Psoas muscle (tissue), 8 donors: ENCODE measurements at places on chromosomes 6 and 20. TPM values are rescaled to one million over a fixed set of nuclear protein-coding genes. Genes with fewer than 3 reads are reported as not detected.

PPP1R3G gene
- total RNA-seq = 0.10 TPM

BTNL2 gene
- not detected for total RNA-seq

TNFRSF6B gene
- total RNA-seq = 1.6 TPM

DNA sequence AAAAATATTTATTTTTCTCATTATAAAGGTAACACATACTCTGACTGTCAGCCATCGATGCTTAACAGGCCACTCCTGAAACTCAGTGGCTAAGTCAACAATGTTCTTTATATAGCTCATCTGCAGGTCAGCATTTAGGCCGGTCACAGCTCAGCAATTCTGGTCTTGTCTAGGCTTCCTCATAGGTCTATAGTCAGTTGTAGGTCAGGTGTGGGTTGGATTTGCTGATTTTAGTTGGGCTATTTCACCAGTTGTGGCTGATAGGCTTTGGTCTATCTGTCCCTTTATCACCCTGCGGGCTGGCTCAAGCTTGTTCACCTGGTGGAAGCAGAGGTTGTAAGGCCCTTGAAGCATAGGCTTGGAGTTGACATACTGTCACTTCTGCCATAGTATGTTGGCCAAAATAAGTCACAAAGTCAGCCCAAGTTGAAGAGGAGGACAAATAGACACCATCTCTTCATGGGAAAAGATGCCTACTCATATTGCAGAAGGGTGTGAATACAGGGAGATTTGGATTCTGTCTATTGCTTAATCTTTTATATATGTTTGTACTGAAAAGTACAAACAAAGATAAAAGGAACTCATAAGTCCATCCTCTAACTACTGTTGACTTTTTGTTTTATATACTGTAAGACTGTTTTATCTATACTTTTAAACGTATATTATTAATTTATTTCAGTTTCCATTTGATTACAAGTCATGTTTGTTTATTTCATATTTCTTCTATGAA is 75.0 kb downstream of the BCKDHB start:
- no peak for DNase-seq

DNA sequence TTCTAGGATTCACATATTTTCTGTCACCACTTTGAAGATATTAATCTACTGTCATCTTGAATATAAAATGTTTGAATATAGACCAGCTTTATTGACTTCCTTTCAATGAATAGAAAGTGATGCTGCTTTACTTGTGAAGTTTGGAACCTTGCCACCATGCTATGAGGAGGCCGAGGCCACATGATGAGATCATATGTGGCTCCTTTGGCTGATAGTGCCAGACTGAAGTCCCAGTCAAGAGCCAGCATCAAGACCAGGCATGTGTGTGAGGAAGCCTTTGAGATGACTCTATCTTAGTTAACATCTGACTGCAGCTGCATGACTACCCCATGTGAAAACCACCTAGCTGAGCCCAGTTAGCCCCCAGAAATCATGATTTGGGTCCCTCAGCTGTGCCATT is 169.5 kb downstream of the OTOR start:
- DNase-seq = no peak

- DNase-seq = no peak
Measured at GRCh38 chr20:51566594-51566993, 24.1 kb upstream of the NFATC2 start.

GRCh38 chr6:42973926-42974325 is 5.1 kb downstream of the PEX6 start:
- no peak for DNase-seq

DNA sequence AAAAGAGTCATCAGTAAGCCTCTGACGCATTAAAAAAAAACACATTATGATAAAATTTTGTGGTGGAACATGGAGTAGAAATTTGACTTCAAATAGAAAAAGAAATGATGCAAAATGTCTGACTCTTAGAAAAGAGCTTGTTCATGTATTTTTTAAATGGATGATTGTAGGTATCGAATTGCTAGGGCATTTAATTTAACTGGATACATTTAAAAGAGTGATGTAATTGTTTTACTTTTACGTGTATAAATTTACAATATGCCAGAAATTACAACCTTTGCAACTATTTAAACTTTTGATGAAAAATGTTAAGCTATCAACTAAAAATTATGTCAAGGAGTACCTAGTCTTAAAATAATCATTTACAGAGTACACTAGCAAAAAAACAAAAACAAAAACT is 4.5 kb upstream of the SDC4 start:
- DNase-seq = no peak

DNA sequence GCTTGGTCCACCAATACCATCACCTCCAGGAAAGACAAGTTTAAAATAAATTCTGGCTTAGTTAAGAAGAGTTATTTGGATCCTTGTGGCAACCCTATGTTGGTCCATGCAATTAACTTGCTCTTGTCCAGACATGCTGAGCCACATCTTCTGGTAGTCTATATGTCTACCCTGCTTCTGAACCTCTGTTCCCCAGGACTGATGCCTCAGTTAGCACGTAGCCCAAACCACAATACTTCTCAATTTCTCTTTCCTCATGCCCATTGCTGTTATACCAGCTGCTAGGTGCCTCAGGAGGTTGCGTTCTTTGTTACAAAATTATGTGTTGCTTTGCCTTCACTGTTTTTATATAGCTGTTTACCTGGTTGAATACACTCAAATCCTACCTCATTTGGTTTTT is 116.4 kb upstream of the KCNQ5 start:
- DNase-seq = no peak

DNA sequence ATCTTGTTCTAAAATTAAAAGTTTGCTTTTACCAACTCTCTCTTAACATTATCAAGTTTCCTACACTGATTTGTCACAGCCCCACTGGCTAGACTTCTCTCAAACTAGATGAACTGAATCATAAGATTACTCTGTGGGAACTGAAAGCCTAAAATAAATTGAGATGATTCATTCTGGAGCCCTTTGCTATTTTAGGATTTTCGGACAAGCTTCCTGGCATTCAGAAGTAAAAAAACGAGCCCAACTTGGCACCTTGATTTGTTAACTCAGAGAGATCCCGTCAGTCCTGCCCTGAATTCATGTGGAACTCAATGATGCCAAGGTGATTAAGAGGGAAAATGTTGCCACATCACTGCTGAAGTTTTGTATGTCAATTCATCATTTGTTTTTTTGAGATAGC is 122.0 kb upstream of the NRSN1 start:
- DNase-seq = no peak

DNA sequence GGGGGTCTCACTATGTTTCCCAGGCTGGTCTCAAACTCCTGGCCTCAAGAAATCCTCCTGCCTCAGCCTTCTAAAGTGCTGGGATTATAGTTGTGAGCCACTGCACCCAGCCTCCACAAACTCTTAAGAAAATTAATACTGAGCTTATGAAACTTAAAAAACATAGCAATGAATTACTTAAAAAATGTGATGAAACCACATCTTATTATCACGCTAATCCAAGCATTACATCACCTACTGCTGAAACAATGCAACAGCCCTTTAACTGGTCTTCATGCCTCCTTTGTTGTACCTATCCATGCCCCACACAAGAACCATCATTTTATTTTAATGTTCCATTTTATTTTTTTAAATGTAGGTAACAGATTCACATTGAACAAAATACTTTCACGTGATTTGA is 24.9 kb downstream of the SESN1 start:
- no peak for DNase-seq

- no peak for DNase-seq
Measured at GRCh38 chr6:163127587-163127986, 286.9 kb upstream of the QKI start.

GRCh38 chr20:41304424-41305079 is 13.0 kb downstream of the ZHX3 start:
- no peak for DNase-seq

DNA sequence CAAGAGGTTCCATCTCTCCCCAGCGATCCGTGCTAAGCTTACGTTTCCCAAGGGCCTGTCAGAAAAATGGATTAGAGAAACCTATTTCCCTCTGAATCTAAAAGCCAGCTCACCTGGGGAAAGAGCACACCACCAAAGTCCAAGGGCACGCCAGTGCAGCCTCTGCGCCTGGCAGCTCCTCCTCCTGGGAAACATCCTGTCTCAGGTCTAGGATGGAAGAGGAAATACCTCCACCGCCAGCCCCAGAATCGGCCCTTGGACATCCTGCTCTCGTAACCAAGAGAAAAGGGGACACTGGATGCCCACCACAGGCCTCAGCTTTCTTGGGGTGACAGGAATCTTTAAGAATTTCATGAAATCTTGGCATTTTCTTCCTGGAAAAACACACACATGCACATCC is 18.7 kb downstream of the RAMACL start:
- DNase-seq = no peak

DNA sequence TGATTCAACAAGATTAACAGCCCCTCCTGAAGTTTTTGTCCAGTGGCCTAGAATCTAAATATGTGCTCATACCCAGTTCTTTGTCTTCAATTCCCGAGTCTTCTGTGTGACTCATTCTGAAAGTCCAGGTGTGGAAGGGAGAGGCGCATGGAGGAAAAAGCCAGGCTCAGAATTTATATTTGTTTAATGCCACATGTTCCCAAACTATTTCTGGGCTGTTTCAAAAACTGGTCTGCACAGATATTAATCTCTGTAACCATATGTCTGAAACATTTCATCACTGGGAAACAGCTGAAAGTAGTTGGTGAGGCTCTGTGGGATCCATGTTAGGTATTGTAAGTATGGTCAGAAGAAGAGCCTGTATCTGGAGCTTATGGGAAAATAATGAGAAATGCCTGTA is 266.0 kb downstream of the PAX1 start:
- no peak for DNase-seq

DNA sequence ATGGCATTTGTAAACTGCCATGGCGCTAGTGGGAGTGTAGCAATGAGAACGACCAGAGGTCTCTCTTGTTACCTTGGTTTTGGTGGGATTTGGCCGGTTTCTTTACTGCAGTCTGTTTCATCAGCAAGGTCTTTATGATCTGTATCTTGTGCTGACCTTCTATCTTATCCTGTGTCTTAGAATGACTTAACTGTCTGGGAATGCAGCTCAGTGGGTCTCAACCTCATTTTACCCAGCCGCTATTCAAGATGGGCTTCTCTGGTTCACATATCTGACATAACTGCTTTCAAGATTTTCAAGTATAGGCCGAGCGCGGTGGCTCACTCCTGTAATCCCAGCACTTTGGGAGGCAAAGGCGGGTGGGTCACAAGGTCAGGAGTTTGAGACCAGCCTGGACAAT is 1.9 kb upstream of the SFT2D1 start:
- DNase-seq = no peak

GRCh38 chr6:139402876-139403386 is 28.5 kb upstream of the CITED2 start:
- no peak for DNase-seq

DNA sequence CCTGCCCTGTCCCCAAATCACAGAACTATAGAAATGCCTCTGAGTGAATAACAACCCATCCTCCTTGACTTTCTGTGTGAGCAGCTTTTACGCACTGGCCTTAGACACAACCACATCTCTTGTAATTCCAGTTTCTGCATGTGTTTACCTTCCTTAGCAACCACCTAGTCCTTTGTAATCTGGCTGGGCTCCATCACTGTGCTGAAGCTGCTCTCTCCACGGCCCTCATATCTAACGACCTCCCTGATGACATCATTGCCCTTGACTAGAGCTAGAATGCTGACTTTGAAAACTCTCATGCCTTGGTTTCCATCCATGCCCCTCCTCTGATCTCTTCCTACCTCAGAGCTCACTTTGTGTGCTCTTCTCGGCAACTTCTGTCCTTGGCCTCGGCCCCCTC is 30.5 kb upstream of the GLP1R start:
- no peak for DNase-seq
